NB4 (cell line): ENCODE measurements at places on chromosomes 7 and 10.

DNA sequence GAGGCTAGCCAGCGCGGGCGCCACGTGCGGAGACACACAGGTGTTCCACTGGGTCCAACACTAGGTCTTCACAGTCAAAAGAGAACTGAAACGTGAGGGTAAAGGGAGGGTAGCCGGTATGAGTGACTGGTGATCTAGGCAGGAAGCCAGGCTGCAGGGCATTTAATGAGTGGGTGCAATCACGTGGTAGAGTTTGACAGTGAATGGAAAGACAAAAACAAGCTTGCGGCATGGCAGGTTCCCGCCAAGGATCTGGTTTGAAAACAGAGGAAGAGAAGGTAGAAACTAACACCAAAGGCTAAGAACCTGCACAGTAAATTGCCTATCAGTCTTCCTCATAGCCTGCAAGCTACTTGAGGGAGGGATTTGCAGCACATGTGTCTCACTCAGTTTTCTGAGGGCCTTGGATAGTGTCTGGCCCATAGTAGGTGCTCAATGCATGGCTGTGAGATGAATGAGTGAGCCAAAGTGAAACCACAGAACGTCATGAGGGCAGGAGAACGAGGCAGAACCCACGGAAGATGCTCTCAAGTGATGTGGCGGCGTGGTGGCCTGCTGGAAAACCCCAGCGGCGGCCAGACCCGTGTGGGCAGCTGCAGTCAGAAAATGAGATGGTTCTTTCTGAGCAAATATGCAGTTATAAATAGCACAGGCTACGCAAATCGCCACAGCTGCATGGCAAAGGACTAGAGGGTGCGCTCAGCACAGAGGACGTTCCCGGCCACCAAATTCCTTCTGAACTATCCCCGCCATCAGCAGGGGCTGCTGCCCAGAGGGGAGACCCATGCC, 183.6 kb upstream of the NFE2L3 start:
- DNase-seq: no peak

DNA sequence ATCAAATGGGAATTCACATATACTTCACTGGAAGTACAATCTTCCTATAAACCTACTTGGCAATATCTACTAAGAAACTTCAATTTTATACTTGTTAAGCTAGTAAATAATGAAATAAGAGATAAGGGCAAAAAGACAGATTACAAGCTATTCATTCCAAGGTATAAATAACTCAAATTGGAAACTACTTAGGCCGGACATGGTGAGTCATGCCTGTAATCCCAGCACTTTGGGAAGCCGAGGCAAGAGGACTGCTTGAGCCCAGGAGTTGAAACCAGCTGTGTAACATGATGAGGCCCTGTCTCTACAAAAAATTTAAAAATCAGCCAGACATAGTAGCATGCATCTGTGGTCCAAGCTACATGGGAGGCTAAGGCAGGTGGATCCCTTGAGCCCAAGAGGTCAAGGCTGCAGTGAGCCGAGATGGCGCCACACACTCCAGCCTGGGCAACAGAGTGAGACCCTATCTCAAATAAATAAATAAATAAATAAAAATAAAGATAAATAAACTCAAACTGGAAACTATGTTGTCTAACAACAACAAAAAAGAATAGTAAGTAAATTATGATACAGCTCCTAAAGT, 37.6 kb downstream of the ARHGAP21 start:
- no peak for DNase-seq

GRCh38 chr7:1535701-1536454, 5.4 kb downstream of the MAFK start:
- DNase-seq: no peak

- DNase-seq: peak; percentile 96
These were observed 42.2 kb upstream of the SRGN start for GRCh38 chr10:69045441-69046300.

DNA sequence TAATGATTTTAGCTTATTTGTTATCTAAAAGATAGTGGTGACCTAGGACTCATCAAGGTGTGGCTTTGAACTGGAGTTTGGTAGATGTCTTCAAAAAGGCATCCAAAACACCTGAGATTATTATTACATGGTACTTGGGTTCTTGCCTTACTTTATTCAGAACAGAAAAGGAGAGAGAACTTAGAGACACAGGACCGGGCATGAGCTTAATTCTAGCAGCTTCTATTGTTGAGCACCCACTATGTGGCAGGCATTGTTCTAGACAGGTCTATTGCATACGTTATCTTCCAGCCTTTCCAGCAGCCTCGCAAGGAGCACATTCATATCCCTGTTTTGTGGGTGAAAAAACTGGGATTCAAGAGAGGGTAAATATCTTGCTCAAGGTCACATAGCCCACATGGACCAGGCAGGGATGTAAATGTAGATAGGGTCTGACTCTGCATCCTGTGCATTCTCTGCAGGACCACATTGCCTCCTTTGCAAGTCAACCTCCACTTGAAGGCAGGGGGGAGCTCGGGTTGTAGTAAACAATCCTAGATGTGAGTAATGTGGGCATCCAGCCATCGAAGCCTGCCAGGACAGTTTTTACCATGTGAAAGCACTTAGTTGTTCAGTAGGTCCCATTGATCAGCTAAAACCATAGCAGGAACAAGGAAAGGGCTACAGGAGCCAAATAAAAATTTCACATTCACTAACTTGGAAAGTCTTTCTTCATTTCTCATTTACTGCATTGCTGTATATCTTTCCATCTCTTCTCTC, 551.4 kb downstream of the LRMDA start:
- DNase-seq: no peak

DNA sequence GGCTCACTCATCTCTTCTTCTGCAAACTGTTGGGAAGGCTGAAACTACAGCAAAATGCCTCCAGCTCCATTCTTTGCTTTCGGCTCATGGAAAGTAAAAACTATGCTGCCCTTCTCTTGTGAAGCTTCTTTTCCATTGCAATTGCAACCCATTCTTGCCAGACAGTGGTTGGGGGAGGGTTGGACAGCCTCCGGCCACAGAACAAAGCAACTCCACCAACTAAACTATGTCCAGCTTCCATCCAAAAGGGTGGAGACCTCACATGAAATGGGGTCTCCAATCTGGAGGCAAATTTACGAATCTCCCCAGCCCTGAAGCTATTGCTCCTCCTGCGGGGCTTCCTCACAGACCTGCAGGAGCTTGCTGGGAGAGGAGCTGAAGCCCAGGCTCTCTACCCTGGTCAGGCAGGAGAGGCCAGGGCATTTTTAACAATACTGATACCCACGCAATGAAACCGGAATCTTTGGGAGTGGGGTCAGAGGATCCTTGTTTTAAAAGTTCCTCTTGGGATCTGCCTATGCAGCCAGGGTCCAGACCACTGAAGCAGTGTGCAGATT, 549 bp downstream of the GPNMB start:
- no peak for DNase-seq

GRCh38 chr7:157560710-157561522, 224.1 kb downstream of the DNAJB6 start:
- peak; percentile 63 for DNase-seq

- no peak for DNase-seq
These were observed 100.3 kb downstream of the PLPP4 start for GRCh38 chr10:120557311-120557710.

GRCh38 chr10:124039483-124040013, 53.9 kb downstream of the CHST15 start:
- DNase-seq: no peak

- DNase-seq: no peak
These were observed 383.4 kb downstream of the AUTS2 start for GRCh38 chr7:69981646-69982045.

DNA sequence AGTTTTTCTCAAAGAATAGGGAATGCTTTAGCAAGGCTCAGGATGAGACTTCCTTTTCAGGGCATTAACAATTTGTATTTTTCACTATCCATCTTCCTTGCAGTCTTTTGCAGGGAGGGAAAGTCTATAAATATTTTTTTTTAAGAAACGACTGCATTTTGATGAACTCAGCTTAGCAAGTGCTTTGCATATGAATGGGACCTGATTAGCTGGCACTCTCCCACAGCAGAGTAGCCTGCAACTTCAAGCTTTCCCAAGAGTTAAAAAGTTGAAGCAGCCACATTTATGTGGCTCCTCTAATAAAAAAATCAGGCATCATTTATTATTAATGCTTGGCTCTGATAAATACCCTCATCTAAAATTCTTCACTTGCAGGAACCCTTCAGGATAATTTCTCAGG, 134.0 kb downstream of the GRID1 start:
- DNase-seq: no peak

- no peak for DNase-seq
These were observed 269.6 kb downstream of the SLC25A13 start for GRCh38 chr7:96052289-96052688.

DNA sequence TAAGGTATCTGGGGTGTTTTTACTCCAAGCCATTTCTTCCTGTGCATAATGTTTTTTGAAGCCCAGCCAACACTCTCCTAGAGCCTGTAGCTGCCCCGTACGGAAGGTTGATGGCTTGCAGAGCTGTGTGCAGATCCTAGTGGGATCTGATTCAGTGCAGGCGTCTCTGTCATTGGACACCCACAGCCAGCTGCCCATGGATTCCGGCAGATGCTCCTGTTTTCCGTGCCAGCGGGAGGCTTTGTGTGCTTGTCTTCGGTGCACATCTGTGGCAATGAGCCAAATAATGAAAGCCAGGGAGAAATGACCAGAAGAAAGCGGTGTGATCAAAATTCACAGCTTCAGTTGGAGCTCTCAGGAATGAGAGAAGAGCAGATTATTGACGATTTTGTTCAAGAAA, 426.4 kb downstream of the TYW1 start:
- no peak for DNase-seq

DNA sequence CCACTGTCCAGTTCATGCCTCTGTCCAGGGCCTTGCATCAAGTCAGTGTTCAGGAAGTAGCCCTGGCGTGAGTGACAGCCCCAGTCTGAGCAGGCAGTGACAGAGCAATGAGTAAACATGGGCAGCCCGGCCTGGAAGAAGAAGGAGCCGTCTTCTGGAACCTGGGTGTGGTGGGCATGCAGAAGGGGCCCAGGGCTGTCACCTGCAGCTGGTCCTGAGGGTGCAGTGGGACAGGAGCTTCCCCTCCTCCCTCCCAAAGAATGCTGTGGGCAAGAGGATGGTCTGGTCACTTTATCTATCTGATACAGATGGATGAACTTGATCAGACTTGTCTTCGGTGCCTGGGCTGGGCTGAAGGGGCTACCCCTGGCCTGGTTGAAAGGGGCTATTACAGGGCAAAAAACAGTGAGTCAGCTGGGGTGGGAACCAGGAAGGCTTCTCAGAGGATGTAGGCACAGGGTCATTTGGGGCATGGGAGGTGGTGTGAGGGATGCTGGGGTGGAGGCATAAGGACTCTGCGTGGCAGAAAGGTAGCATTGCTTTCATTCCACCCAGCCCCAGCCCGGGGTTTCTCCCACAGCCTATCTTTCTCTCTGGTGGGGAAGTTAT, 42.7 kb upstream of the PPIF start:
- no peak for DNase-seq

DNA sequence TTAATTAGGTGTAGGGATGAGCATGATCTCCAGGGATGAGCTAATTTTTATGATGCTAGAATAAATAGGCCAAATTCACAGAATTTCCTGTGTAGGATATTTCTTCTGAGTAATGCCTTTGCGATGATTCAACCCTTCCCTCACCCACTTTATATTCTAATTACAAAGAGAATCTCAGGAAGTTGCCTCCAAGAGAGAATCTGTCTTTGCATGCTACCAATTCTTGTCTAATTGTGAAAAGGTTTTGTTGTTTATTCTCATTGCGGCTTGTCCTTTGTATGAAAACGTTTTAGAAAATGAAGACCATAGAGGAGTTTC, 6.3 kb downstream of the C7orf57 start:
- no peak for DNase-seq

- peak; percentile 29 for DNase-seq
These were observed 80.1 kb upstream of the PRSS1 start for GRCh38 chr7:142669074-142669654.

- no peak for DNase-seq
These were observed 359.9 kb downstream of the GLRX3 start for GRCh38 chr10:130495891-130496636.

DNA sequence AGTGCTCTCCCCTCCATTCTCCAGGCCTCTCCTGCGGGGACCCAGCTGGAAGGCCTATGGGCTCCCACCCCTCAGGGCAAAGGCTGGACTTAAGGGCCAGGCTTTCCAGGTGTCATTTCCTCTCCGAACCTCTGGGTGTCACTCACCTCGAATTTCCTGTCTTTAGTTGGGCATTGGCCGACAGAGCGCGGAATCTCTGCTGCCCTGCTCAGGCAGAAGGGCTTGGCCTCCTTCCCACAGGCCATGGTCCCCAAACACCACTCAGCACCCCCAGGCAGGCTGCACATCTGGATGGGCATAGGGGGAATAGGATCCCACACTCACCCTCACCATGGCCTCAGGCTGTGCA, 212.9 kb downstream of the CCSER2 start:
- no peak for DNase-seq

GRCh38 chr7:142485617-142486226, 227.9 kb upstream of the PRSS58 start:
- peak; percentile 55 for DNase-seq

GRCh38 chr10:60943316-60944057, 498 bp downstream of the RHOBTB1 start:
- DNase-seq: no peak

GRCh38 chr7:139623518-139623917, 100.0 kb downstream of the CLEC2L start:
- DNase-seq: peak; percentile 82

- peak; percentile 61 for DNase-seq
These were observed 4.1 kb upstream of the BMPR1A start for GRCh38 chr10:86752311-86752710.

DNA sequence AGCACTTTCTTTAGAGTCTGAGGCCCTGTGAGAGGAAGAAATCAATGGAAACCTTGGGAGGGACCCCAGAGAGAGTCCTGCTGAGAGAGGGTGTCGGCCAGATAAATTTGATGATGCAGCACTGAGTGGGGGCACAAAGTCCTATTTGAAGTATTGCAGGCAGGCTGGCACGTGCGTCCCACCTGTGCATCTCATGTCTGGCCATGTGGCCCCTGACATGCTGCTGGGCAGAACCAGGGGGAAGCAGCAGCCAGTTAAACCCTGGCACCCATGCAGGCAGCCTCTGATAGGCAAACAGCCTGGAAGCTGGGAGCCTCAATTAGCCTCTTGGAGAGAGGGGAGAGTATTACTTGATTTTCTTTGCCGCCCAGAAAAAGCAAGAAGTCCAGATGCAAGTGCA, 180.9 kb downstream of the PLXNA4 start:
- no peak for DNase-seq

DNA sequence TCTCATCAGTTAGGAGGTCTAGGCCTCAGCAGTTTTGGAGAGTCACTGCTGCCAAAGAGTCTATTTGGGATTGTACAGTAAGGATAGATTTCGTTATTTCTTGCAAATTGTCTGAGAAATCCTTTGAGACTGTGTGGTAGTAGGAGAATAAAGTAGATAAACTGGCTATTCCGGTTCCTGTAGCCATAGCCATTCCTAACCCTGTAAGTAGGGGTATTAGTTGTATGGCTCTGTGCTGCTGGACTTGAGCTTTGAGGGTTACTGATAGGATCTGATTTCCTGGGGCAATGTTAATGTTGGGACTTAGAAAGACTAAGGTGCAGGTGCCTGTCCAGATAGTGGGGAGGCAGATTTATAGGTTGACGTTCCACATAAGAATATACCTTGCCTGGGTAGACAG, 36.1 kb upstream of the ZNF138 start:
- no peak for DNase-seq

GRCh38 chr10:107356396-107356795, 191.9 kb upstream of the SORCS1 start:
- DNase-seq: no peak
